ENCODE measurements at places on chromosomes 6 and 20. TPM values are rescaled to one million over a fixed set of nuclear protein-coding genes. Genes with fewer than 3 reads are reported as not detected.

GRCh38 chr6:36519352-36519751, 27.9 kb downstream of the STK38 start:
- DNase-seq, result no peak

Gene CALHM4
- polyA plus RNA-seq, result 0.60 TPM

DNA sequence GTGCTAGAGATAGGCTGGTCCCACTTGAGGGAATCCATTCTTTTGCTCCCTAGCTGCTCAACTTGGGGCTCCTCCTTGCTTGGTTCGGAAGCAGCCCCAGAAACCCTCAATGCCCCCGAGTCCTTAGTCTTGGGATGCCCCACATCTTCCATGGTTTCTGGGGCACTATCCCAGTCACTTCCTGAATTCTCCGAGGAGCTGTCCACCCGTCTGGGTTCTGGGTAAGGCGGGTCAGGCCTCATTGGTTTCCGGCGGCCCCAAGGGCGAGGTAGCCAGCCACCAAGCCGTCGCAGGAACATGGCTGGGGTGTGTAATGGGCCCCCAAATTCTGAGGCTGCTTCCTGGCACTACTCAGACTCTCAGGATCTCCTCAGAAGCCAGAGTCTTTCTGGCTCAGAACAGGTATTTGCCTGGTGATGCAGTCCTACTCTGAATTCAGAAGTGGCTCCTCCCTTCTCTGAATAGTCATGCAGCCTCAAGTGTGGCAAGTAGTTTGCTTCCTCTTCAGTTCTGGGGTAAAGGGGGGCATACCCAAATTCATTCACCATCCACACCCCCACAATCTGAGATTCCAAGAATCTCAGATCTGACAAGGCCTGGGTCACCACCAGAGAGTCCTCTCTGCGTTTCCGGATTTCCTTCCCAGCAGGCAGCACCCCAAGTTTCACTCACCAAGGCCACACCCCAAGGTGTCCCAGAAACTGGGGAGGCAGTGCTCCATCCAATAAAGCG, 763 bp downstream of the C6orf47 start:
- DNase-seq, result peak; percentile 42

GRCh38 chr6:11172501-11173327, 59.8 kb downstream of the NEDD9 start:
- DNase-seq, result no peak

DNA sequence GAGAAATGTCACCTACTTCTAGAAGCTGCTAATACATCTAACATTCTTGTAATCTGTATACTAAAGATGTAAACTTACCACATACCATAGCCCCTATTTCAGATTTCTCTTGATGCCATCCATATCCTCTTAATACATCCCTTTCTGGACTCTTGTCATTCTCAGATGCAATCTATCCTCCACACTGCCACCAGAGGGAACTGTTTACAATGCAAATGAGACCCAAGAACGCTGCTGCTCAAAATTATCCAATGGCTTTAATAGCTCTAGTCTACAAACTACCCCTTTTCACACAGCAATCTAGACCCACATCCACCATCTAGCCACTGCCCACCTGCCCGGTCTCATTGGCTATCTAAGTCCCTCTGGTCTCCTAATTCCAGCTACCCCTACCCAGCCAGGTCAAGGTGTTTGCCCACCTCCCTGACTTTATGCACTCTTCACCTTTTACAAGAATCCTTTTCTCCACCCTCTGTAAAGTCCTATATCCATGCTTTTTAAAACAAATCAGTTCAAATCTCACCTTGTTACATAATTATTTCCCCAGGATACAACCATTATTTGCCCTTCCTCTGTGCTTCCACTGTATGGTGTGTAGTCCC, 14.8 kb downstream of the FAXC start:
- DNase-seq, result no peak

DNA sequence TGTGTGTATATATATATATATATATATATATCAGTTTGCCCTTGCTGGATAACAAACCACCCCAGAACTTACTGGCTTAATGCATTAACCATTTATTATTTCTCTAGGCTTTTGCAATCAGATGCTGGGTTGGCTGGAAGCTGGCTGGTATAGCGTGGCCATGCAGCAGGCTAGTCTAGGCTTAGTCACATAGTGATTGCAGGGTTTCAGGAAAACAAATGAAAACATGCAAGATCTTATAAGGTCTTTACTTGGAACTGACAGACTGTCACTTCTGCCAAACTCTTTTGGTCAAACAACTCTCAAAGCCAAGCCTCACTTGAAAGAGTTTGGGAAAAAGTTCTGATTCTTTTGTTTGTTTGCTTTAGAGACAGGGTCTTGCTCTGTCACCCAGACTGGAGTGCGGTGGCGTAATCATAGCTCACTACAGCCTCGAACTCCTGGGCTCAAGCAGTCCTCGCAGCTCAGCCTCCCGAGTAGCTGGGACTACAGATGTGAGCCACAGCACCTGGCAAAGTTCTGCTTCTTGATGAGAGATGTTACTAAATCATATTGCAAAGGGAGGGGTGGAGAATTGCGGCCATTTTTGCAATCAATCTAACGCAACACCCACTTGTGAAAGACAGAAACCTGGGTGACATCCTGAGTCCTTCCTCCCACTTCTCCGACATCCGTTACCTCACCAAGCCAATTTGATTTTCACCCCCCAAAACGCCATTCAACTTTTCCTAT, 74.6 kb upstream of the RNF24 start:
- no peak for DNase-seq

Gene TMEM217
- 0.67 TPM for polyA plus RNA-seq

DNA sequence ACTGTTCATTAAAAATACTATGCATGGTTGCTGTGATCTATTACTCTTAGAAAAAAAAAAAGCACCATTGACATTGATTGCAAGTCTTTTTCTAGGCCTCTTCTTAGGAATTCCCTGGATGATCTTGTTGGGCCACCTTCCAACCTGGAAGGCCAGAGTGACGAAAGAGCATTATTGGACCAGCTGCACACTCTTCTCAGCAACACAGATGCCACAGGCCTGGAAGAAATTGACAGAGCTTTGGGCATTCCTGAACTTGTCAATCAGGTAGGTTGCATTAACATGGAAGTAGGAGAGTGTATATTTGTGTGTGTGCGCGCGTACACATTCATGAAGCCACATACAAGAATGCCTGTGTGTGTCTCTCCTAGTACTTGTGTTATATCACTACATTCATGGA, 140.4 kb downstream of the NCOA3 start:
- DNase-seq, result no peak

Gene SIRPB1
- 0.58 TPM for polyA plus RNA-seq

Gene TMEM200A
- polyA plus RNA-seq, result 7.7 TPM

- peak; percentile 75 for DNase-seq
These were observed 88.3 kb downstream of the DLGAP4 start for GRCh38 chr20:36394340-36394965.

DNA sequence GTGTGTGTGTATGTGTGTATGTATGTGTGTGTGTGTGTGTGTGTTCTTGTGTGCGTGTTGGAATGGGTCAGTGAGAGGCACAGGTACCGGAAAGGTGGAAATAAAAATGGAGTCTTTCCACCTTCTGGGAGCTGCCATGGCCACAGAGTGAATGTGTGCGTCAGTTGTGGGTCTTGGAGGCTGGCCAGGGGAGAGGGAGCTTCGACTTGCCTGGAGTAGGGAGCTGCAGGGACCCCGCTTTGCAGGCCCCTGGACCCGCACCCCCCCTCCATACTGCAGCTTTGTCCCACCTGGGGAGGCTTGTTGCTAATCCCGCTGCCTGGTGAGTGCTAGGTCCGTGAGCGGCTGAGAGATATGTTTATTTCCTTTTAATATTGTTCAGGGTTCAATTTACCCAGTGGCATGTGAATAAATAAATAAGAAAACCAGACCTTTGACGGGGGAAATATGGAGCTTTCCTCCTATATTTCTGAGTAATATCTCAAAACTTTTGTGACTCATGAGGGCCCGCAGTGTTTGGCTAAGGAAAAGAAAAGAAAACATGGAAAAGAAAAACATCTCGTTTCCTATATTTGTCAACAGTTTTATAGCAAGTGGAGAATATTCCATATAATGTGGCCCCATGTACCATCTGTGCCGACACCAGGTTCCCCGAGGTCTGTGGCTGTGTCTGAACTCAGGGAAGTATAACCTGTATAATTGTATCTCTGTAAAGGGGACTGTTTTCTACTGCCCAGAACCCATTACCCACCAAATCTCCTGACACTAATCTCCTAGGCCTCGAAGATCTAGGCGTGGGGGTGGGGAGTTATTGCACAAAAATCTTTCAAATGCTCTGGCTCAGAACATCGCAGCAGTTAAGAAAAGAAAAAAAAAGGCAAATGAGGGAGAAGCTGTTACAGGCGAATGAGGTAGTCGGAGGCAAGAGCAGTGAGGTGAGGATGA, 24.6 kb upstream of the CCDC167 start:
- DNase-seq, result no peak

- no peak for DNase-seq
These were observed 9.2 kb upstream of the C6orf141 start for GRCh38 chr6:49541210-49541724.

DNA sequence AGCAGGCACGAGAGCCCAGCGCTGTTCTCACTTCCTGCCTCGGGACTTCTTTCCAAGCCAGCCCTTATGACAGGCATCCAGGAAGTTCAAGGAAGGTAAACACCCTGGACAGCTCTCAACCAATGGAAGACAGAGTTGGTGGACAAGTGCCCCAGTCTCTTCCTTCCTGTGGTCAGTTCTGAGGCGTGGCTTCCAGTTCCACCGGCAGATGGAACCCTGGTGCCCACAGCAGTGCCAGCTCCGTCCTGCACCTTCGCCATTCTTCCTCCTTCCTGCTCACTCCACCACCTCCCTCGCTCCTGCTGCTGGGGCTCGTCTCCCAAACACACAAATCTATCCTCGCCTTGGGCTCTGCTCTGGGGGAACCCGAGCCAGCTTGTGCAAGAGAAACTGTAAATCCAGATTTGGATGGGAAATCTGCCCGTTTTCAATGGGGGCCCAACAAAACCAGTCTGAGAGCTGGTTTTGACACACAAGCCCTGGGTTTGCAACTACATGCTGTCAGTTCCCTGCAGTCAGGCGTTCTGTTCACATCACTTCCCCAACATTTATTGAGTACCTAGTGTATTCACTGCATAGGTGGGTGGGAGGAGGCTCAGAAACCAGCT, 162.7 kb downstream of the GRM4 start:
- peak; percentile 43 for DNase-seq

DNA sequence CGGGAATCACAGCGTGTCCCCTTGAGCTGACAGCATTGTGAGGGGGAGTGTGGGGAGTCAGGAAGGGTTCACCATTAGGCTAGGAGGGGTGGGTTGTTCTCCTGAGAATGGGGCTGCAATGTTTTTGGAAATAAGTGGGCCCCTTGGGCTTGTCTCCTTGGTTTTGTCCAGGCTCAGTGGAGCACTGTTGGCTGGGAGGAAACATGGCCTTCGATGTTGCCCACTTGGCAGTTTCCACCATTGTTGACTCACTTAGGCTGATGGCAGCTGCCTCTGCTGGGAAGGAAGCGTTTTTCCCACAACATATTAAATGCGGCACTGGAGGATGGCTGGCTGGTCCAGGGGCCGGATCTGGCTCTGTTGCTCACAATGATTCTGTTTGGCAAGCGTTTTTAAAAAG, 512.1 kb downstream of the QKI start:
- no peak for DNase-seq

Gene ZBTB46
- 4.5 TPM for polyA plus RNA-seq

DNA sequence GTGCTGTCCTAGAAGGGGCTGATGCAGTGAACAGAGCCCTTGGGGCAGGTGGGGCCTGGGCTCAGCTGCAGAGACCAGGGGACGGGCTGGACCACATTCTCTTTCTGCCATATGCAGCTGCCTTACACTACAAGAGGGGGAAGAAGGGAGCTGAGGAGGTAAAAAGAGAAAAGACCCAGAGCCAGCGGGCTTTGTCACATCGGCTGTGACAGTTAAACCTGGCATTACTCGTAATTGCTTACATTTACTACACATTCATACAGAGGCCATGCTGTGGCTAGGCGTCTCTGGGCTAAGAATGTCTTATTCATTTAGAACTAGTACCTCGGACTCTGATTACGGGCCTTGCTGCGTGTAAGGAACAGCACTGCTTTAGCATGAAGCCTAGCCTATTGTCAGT, 12.8 kb upstream of the MAS1L start:
- DNase-seq, result no peak

Gene TNFRSF21
- 40.3 TPM for polyA plus RNA-seq

DNA sequence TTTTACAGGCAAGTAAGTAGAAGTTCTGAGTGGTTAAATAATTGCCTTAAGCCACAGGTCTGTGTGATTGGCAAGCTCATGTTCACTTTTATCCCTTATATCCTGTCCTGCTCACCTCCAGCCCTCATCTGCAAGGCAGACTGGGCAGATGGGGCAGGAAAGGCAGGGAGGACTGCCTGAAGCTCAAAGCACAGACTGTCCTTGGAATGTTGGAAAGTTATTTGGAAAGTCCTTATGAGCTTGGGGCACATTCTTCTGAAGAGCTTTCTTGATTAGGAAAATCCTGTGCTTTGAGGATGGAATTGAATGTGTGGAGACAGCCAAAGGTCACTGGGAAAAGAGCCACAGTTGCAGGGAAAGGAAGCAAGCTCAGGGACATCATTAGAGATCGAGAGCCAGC, 48.9 kb upstream of the STK35 start:
- DNase-seq, result no peak

Gene MAS1
- not detected for polyA plus RNA-seq

- DNase-seq, result no peak
These were observed 38.4 kb upstream of the LRRC1 start for GRCh38 chr6:53756396-53756795.

Gene FLRT3
- 14.2 TPM for polyA plus RNA-seq

Gene CST2
- not detected for polyA plus RNA-seq

Gene COL12A1
- 12.3 TPM for polyA plus RNA-seq

GRCh38 chr20:4151991-4152695, 136.8 kb upstream of the RNF24 start:
- no peak for DNase-seq

GRCh38 chr6:137313928-137314855, 95.0 kb upstream of the IFNGR1 start:
- peak; percentile 76 for DNase-seq

- no peak for DNase-seq
These were observed 63.9 kb downstream of the REV3L start for GRCh38 chr6:111418971-111419693.

Gene TBX18
- polyA plus RNA-seq, result not detected

Gene CRIP3
- 14.3 TPM for polyA plus RNA-seq

- DNase-seq, result no peak
These were observed 54.7 kb downstream of the NDUFAF5 start for GRCh38 chr20:13839421-13840092.

Data from kidney (tissue), 22 donors.